AG10803 (cell line): ENCODE measurements at places on chromosomes 12 and 14.

DNA sequence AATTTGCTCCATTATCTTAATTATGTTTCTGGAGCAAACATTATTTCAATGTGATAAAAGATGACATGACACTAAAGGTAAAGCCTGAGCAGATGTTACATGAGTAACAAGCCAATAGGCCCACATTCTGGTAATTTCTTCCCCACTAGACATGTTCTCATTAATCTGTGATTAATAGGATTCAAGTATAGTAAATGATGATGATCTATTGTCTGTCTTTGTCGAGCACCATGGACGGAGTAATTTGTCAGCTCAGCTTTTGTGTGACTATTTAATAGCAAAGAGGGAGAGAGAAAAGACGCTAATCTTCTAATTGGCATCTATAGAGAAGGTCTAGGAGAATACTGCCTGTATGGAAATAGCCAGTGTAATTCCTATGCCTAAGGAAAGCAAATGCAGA, 62.2 kb upstream of the INSM2 start:
- DNase-seq = no peak

DNA sequence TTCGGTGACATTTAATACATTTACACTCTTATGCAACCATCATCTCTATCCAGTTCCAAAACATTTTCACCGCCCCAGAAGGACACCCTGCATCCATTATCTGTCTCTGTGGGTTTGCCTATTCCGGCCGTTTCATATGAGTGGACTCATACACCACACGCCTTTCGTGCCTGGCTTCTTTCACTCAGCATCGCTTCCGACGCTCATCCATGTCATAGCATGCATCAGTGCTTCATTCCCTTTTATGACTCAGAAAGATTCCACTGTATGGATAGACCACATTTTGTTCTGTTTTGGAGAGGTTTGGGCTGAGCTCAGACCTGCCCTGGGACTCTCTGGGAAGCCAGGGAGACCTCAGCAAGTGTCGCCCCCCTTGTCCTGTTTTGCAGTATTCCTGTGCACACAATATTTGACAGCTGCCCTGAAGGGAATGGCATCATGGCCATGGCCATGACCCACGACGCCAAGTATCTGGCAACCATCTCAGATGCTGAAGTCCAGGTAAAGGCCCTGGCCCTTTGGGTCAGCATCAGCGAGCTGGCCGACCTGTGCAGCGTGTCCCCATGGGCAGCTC, 23.8 kb downstream of the CFAP251 start:
- no peak for DNase-seq

- no peak for DNase-seq
These were observed 1064.1 kb upstream of the FLRT2 start for GRCh38 chr14:84465880-84466279.

- peak; percentile 40 for DNase-seq
These were observed 127.2 kb downstream of the OTOGL start for GRCh38 chr12:80226576-80226975.

GRCh38 chr12:93136253-93137055, 207.4 kb upstream of the EEA1 start:
- DNase-seq = no peak

DNA sequence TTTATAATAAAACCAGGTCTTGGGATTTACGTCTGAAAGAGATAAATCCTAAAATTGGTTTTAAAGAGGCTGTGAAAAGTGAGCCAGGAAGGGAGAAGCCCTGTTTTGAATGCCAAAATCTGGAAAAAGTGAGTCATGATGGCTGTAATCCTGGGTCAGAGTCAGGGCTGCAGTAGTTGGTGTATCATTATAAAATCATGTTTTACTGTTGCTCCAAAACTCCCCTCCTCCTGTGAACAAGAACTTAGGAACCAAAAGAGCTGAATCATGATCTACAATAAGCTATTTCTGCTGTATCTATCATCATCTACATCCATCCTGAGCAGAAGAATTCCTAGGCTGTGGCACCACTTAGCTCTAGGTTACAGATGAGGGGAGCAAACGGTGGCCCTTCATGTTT, 79.3 kb downstream of the LMO3 start:
- peak; percentile 82 for DNase-seq

- peak; percentile 82 for DNase-seq
These were observed 1.2 kb upstream of the CPNE8 start for GRCh38 chr12:38906482-38907200.

DNA sequence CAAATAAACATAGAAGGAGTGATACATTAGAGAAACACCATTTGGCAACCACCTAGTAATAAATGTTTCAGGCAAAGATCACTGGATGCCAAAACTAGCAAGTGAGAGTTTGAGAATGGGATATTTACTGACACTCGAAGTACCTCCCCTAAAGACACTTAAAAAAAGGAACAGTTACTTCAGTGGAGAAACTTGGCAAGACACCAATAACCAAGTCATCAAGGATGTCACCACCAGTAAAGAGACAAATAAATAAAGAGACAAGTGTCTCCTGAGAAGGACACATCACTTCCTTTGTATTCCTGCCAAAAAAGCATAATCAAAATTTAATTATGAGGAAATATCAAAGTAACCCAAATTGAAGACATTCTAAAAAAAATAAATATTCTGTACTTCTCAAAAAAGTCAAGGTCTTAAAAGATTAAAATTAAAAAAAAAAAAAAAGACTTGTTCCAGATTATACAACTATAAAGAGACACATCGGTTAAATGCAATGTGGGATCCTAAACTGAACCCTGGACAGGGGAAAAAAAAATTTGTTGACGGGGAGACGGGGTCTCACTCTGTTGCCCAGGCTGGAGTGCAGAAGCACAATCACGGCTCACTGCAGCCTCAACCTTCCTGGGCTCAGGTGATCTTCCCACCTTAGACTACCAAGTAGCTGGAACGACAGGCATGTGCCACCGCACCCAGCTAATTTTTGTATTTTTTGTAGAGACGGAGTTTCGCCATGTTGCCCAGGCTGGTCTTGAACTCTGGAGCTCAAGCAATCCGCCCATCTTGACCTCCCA, 26.4 kb downstream of the TM7SF3 start:
- DNase-seq = peak; percentile 3

DNA sequence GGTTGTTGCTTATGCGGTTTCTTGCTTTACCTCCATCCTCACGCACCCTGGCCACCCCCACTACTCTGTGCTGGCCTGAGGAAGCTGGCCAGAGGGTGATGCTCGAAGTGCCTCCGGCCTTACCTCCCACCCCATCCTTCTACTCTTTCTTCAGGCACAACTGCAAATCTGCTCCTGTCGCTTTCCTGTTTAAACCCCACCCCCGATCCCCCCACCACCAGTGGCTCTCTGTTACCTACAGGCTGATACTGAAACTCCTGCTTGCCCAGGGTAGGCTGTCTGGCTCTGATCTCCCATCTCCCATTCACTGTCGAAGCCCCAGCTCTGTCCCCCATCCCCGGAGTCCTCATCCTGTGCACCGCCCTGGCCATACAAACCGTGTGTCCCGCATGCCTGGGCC, 111.5 kb downstream of the PRMT8 start:
- DNase-seq = no peak

- no peak for DNase-seq
These were observed 1353.2 kb downstream of the AACS start for GRCh38 chr12:126418400-126418799.

DNA sequence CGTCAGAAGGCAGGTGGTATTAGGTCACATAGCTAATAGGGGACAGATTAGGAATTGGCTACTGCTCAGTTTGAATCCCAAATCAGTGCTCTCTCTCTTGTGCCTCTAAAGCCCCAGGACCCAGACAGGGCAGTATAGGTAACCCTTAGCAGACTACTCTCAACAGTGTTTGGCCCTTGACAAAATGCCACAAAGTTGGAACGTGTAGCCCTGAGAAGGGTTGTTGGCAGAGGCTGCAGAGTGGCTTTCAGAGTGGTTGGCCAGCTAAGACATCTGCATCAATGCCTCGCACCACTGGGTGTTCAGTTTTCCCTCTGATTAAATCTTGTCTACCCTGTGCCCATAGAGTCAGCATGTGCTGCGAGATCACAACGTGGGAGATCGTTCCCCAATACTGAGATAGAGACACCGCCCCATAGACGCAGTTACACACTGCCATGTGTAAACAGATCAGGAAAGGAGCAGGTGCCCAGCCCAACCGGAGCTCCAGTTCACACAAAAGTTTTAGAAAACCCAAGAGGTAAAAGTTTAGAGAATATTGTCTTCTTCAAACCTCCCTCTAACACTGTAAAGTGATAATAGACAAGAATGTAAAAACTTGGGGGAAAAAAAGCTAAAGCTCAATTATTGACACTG, 48.3 kb downstream of the EML1 start:
- DNase-seq = no peak

DNA sequence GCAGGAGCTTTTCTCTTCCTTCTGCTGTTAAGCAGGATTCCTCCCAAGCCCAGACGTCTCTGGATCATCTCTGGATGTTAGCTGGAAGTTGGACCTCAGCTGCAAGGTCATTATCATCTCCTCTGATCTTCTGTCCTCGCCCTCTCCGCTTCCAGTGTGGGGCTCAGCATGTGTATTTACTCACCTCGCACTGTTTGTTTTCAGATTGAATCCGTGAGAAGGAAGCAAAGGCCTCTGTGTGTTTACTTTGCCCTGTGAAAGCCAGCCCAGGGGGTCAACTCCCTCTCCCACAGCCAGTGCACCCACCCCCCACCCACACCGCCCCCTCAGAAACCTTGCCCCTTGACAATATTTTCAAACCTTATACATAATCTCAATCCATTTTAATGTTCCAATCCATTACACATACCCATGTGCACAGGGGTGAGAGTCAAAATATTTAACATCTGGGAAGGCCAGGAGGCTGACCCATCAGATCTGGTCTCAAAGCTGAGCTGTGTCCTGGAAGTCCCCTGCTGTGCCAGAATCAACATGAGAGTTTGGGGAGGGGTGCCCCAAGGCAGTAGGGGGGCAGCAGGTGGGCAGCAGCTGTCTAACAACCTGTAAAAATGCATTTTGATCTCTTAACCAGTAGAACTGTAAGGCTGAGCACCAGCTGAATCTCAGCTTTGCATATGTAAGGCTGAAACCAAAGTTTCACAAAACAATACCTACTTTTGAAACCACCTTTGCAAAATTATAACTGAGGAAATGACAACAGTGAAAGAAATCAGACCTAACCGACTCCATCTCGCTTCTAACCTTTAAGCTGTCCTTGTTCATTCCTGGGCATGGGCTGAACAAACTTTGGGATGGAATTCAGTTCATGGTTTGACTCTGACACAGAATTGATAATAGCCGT, 157.9 kb downstream of the ZNF664 start:
- no peak for DNase-seq

- no peak for DNase-seq
These were observed 193 bp downstream of the ACACB start for GRCh38 chr12:109116611-109116949.

GRCh38 chr12:60230056-60230455, 634.2 kb downstream of the SLC16A7 start:
- peak; percentile 40 for DNase-seq

GRCh38 chr14:100408350-100409002, 85.3 kb downstream of the SLC25A47 start:
- no peak for DNase-seq

GRCh38 chr14:37593511-37594237, 1.4 kb downstream of the FOXA1 start:
- DNase-seq = no peak

DNA sequence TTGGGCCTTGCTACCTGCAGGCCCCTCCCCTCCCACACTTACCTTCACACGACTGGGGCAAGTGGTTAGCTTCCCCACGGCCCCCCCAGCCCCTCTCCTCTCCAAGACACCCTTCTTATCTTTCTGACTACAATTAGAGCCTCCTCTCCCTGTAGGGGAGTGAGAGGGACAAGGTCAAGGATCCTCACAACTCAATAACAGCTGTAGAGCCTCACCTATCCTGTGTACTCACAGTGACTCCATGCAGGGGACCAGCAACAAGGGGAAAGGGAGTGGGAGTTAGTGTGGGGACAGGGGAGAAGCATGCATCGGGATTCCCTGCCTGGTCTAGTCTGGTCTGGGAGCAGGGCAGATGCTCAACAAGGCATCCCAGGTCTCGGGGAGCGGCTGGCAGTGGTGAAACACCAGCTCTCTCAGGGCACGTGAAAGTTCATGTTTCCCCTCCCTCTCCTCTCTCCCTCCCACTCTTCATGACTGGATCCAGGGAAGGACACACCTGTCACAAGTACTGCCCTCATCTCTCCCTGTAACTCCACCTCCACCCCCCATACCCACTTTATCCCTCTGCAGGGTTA, 45.3 kb downstream of the SMUG1 start:
- no peak for DNase-seq

GRCh38 chr12:1676043-1676442, 14.8 kb upstream of the ADIPOR2 start:
- no peak for DNase-seq

GRCh38 chr14:104353221-104353920, 215.0 kb downstream of the KIF26A start:
- no peak for DNase-seq

GRCh38 chr12:128339631-128340030, 72.7 kb downstream of the TMEM132C start:
- DNase-seq = no peak

DNA sequence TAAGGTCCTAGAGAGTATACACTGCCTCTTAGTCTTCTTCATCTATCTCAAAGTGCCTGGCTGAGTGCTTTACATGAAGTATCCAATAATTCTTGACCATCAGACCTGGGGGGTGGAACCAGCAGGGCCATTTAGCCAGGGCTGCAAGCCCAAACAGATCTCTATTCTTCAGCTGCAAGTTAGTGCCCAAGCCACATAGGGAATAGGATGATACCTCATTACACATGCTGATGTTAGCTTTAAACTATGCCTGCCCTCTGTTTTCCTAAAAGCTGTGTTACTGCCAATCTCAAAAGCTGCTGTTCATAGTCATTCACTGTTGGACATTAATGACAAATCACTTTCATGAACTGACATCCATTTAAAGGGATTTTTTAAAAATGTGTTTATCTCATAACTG, 16.7 kb upstream of the IFNG start:
- DNase-seq = no peak

GRCh38 chr12:7129287-7129871, 690 bp upstream of the RBP5 start:
- no peak for DNase-seq

DNA sequence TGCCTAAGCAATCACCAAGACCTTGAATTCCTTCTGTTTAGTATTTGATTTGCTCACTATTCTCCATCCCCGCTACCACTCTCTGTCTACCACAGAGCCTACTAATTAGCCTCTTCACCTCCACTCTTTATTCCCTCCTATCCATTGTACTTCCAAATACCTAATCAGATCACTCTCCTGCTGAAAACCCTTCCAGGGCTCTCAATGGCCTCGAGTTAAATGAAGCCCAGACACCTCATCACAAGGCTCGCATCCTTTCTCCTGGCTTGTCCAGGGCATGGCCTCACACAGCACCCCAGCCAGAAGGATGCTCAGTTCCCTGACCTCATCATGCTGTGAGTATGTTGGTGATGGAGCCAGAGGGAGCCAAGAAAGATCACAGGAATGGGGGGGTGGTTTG, 71.4 kb upstream of the PRMT8 start:
- DNase-seq = no peak
